ENCODE measurements at places on chromosomes 6 and 20.

DNA sequence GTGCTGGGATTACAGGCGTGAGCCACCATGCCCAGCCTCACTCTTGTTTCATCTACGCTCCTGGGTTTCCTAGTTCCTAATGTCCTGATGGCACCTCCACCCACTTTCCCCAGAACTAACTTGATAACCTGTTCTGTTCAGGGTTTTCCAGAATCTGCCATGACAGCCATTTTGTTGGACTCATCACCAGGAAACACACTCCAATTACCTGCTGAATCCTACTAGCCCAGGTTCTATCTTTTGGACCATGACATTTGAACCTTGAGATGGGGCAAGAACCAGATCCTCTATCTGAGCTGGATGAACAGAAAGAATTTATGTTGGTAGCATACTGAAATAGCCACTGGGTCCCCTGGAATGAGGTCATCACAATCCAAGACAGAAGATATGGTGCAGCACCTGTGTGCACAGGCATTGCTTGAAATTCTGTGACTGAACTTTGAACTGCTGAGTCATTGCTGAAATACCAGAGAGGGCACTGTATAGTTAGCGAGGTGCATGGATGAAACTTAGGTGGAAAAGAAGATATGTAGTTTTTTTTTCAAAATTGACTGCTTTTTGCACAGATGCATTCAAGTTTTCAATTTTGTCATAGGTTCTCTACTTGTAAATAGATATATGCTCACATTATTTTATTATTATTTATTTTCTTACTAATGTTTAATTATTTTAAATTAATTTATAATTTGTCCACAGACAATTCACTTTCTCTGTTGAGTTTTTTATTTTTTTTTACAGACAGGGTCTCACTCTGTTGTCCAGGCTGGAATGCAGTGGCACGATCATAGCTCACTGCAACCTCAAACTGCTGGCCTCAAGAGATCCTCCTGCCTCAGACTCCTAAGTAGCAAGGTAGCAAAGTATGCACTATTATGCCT is 42.8 kb upstream of the TASP1 start:
- no peak for DNase-seq

DNA sequence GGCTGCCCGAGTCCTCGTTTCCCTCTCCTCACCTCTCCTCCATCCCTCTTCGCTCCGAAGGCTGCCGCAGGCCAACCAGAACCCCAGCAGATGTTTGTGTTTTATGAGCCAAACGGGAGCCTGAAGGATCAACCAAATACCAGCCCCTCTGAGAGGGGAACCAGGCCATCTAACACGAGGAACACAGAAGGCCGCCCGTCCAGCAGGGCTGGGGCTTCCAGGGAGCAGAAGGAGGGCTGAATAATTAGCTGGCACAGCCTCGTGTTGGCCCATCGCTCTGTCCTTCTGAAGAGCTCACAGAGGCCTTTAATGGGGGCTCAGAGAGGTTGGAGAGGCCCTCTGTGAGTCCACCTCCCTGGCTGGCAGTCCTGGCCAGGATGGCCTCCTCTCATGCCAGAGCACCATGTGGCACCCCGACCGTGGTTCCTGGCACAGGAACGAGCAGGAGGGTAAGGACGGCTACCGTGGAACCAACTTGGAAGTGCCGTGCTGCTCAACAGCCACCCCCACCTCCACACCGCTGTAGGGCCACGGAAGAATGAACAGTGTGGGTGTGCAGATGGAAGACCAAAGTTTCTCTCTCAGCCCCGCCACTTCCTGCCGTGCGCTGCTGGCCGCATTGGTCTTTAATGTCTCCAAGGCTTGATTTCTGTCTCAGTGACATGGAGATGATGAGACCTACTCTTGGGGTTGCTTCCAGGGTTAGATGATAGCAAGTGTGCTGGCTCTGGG is 155.2 kb downstream of the SCML4 start:
- no peak for DNase-seq

DNA sequence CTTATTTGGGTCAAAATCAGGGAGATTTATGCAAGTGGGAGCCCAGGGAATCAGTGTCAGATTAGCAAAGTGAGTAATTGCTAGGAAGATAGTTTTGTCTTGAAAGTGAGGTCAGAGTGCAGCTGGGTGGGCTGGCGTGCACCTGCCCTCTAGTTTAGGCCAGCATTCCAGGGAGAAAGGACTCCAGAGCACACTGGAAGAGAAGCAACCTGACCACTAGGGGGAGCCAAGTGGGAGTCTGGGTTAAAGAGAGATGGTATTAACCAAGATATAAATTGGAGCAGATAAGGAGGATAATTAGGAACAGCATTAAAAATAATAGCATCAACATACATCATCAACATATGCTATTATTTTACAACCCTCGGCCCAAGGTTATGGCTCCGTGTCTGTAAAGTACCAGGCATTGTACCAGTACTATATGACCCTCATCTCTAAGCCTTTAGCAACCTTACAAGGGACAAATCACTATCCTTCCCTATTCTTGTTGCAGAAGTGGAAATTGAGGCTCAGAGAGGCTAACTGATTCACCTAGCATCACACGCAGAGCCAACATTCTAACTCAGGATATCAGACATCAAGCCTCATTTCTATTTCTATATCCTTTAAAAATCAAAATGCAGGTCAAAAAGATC is 57.8 kb downstream of the SLC2A10 start:
- peak; percentile 25 for DNase-seq

GRCh38 chr20:39853636-39854035 is 835.4 kb downstream of the MAFB start:
- peak; percentile 89 for DNase-seq

DNA sequence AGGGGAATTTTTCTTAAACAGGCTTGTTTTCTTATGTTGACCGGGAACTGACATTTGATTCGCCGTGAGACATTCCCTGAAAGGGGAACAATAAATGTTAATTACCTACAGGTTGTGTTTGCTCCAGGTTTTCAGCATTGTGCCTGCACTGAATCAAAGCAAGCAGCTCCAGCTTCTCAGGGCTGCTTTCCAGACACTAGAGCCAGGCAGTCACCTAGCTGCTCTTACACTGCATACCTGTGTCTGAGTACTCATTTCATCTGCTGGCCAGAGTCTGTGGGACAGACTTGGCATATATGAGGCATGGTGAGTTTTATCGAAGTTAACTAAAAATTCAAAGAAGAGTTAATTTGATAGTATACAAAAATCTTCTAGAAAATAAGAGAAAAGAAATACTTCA is 951.8 kb upstream of the MAP3K7 start:
- DNase-seq, result no peak

- no peak for DNase-seq
Measured at GRCh38 chr20:63778034-63778752, 38.6 kb downstream of the SLC2A4RG start.

Data from kidney glomerular epithelial cell (primary cell).